ENCODE measurements at places on chromosomes 3 and 15.
A peak's percentile ranks its signal among the peaks of the same experiment; 100 is the strongest.

DNA sequence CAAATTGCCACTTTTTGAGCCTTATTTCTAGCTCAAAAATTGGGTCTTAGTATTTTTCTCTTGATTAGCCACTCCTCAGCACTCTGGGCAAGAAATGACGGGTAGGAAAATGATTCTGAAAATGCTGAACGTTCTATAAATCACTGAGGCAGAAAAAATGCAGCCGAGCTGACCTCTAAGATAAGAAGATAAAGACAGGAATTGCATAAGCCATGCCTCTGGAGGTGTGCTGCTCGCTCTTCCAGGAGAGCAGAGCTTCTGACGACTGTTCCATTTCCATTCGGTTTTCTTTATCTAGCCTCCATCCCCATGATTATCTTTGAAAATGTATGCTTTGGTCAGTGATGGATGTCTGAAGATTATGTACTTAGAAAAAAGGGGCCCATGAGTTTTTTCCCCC, 558.8 kb upstream of the ADAMTS9 start:
- DNase-seq: no peak

GRCh38 chr3:32313723-32314473, 75.4 kb downstream of the CMTM8 start:
- DNase-seq: no peak

DNA sequence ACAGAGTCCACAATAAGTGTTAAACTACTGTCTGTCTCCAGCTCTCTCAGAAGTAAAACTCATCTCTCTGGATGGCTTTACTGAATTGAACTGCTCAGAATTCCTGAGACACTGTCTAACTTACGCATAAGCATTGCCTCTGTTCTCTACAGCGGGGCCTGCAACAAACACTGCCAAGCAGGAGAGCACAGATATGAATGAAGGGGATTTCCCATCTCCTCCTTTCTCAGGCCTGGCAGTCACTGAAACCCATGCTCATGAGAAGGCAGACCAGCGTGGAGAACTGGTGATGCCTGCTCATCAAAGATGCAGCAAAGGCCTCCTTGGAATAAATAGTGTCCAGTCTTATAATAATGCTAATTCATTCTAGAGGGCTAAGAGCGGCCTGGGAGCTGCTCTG, 10.3 kb downstream of the RASGRP1 start:
- peak; percentile 20 for DNase-seq

- DNase-seq: no peak
Measured at GRCh38 chr3:196666001-196666867, 26.7 kb downstream of the NRROS start.

GRCh38 chr15:68379759-68380290, 52.1 kb downstream of the ITGA11 start:
- no peak for DNase-seq

DNA sequence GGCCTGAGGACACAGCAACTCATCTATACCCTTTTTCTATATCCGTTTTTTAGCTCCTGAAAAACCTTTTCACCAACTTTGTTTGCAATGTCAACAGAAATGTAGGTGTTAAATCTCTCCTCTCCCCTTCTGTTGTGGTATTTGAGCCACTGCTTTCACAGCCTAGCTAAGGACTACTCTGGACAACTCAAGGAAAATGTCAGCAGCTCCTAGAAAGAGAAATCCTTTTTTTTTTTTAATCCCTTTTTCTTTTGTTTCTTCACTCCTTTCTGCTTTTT, 176.6 kb downstream of the KLHL25 start:
- no peak for DNase-seq

DNA sequence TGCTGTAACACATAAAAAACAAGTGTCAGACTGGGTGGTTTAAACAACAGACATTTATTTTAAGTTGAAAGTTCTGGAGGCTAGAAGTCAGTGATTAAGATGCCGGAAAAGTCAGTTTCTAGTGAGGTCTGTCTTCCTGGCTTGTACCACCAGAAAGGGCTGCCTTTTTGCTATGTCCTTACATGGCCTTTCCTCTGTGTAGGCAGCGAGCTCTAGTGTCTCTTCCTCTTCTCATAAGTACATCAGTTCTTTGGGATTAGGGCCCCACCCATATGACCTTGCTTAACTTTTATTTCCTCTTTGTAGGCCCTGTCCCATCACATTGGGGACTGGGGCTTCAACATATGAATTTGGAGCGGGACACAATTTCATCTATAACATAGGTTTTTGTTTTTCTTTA, 128.0 kb downstream of the BBX start:
- no peak for DNase-seq

DNA sequence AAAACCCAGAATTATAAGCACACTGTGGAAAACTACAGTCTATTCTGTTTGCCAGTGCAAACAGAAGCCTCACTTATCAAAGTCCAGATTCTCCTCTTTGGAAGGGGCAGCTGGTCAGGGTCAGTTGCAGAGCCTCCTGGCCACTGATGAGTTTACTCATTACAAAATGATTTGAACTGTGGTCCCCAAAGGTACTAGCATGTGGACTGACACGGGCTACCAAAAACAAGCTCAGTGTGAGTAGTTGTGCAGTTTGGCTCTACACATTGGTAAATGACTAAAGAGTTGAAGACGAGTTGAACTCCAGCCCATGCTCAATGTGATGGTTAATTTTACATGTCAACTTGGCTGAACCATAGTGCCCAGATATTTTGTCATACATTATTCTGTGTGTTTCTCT, 221.5 kb downstream of the ZIC4 start:
- DNase-seq: no peak

- no peak for DNase-seq
Measured at GRCh38 chr3:154786724-154787123, 293.4 kb upstream of the MME start.

- no peak for DNase-seq
Measured at GRCh38 chr3:123951522-123952447, 9.2 kb downstream of the CCDC14 start.

- DNase-seq: no peak
Measured at GRCh38 chr3:40379674-40380306, 7.2 kb upstream of the ENTPD3 start.

- DNase-seq: no peak
Measured at GRCh38 chr15:39176030-39176429, 404.8 kb upstream of the THBS1 start.

- no peak for DNase-seq
Measured at GRCh38 chr15:45262906-45263461, 10.9 kb downstream of the SLC28A2 start.

DNA sequence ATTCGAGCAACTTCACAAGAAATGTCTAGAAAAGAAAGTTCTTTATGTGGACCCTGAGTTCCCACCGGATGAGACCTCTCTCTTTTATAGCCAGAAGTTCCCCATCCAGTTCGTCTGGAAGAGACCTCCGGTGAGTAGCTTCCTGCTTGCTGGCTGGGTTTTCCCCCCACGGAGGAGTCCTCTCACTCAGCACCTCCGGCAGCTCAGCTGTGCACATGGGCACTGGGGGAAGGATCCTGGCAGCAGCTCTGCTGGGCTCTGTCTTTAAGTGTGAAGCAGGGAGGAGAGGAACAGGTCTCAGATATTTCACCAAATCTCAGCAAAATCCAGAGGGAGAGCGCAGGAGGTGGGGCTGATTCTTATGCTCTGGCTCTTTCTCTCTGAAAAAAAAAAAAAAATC, 684 bp downstream of the CAPN3 start:
- no peak for DNase-seq

- peak; percentile 28 for DNase-seq
Measured at GRCh38 chr15:41967506-41968206, 4.7 kb downstream of the EHD4 start.

DNA sequence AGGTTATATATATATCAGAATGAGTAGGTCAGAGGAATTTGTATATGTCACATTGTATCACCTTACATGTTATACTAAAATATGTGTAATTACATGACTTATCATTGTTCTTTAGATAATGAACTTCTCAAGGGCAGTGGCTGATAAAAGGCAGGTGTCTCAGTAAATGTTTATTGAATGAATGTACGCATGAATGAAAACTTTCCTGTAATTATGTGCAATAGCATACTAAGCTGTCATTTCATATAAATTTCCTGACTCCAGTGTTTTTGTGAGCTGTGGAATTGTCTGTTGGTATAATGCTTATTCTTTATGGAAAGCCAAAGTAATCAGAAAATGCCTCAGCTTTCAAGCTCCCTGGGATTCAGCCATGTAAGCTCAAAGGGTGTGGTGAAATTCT, 4.2 kb downstream of the TBC1D23 start:
- DNase-seq: no peak

GRCh38 chr15:64911311-64912186, at the start of gene ANKDD1A:
ANKDD1A (plus strand) TSS chr15:64911902; CDS start chr15:64911931, 29 bp downstream.
- DNase-seq: peak; percentile 86

GRCh38 chr3:38545983-38546382, 49.8 kb downstream of the EXOG start:
- DNase-seq: peak; percentile 10

DNA sequence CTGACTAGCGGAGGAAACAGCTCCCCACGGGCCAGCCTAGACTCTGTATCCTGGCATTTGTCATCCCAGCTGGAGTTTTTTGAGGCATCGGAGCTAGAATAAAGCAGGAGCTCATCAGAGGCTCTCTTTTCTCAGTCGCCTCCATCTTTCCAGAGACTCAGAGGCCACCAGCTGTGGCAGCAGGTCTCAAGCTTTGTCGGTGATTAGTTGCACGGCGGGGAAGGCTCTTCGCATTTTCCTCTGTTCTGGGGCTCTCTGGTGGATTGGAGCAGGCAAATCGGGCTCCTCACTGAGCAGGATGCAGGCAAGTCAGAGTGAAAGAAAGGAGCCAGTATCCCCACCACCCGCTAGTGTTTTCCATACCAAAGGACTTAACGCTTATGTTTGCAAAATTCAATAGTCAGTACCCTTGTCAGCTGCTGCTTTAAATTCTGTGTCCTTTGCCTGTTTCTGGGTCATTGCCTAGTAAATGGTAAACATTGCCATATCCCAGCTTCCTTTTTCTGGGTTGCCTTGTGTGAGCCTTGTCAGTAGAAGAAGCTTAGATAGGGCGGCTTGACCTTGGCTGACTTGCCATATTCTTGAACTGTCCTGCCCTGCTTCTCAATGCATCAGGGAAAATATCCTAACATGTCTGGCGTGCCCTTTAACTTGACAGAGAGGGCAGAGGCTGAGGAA, 127.1 kb downstream of the PTPRG start:
- no peak for DNase-seq

DNA sequence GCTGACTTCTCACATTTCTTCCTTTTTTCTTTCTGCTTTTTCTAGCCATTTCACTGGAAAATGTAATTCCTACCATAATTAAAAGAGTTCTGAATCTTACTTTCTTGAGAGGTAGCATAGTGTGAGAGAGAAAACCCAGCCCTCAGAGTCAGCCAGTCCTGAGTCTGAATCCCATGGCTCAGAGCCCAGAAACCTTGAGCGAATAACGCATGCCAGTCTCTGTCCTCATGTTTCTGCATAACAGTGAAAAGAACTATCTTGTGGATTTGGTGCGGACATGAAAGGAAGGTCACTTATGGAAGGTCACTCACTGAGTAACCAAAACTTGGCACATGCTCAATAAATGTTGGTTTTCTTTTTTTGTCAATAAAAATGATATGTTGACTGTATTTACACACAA, 29.3 kb upstream of the SLCO3A1 start:
- peak; percentile 65 for DNase-seq

- no peak for DNase-seq
Measured at GRCh38 chr15:58148633-58149445, 10.7 kb downstream of the AQP9 start.

DNA sequence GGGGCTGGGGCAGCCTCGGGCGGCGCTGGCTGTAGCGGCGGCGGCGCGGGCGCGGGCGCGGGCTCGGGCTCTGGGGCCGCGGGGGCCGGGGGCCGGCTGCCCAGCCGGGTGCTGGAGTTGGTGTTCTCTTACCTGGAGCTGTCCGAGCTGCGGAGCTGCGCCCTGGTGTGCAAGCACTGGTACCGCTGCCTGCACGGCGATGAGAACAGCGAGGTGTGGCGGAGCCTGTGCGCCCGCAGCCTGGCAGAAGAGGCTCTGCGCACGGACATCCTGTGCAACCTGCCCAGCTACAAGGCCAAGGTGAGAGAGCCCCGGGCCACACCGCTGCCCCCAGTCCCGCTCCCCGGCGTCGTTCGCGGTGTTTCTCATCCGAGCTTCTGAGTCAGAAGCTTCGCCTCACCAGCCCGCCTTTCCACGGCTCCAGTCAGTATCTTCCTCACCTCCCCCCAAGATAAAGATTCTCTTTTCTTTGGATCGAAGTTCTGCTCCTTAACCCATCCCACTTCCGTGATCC, 600 bp downstream of the FBXO45 start:
- peak; percentile 48 for DNase-seq

DNA sequence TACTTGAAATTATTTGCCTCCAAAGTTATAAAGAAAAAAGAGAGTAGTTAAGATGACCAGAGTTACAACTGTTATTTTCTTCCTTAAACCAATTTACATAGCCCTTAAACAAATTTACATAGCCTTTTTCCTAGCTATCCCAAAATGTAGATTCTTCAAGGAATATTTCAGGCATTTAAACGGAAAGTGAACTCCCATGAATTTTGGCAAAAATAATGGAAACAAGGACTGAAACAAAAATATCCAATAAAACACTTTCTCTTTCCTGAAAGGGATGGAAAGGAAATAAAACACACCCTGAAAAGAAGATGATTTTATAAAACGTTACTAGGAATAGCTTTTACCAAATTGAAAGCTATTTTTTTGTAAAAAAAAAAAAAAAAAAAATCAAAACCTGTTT, 418.6 kb downstream of the FOXP1 start:
- no peak for DNase-seq

GRCh38 chr3:109899925-109900324, 562.6 kb upstream of the DPPA4 start:
- DNase-seq: no peak

DNA sequence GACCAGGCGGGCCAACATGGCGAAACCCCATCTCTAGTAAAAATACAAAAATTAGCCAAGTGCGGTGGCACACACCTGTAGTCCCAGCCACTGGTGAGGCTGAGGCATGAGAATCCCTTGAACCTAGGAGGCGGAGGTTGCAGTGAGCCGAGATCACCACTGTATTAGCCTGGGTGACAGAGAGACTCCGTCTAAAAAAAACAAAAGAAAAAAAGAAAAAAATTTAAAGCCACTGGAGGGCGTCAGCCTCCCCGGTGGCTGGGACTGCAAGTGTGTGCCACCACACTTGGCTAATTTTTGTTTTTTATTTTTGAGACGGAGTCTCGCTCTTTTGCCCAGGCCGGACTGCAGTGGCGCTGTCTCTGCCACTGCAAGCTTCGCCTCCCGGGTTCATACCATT, 7.9 kb downstream of the RTF1 start:
- no peak for DNase-seq

GRCh38 chr15:42785569-42785968, 48.6 kb upstream of the CDAN1 start:
- no peak for DNase-seq

GRCh38 chr15:92625251-92625980, 30.2 kb downstream of the FAM174B start:
- DNase-seq: no peak

GRCh38 chr15:70197318-70197944, 99.7 kb upstream of the TLE3 start:
- no peak for DNase-seq

GRCh38 chr3:143763564-143764162, 84.6 kb downstream of the SLC9A9 start:
- no peak for DNase-seq

Measured in testis (tissue), 5 donors.